ENCODE measurements at places on chromosomes 6 and 20.

- DNase-seq, result no peak
These were observed 94.2 kb downstream of the ADAT2 start for GRCh38 chr6:143356101-143356880.

- no peak for DNase-seq
These were observed 562.7 kb downstream of the RFPL4B start for GRCh38 chr6:112909781-112910180.

DNA sequence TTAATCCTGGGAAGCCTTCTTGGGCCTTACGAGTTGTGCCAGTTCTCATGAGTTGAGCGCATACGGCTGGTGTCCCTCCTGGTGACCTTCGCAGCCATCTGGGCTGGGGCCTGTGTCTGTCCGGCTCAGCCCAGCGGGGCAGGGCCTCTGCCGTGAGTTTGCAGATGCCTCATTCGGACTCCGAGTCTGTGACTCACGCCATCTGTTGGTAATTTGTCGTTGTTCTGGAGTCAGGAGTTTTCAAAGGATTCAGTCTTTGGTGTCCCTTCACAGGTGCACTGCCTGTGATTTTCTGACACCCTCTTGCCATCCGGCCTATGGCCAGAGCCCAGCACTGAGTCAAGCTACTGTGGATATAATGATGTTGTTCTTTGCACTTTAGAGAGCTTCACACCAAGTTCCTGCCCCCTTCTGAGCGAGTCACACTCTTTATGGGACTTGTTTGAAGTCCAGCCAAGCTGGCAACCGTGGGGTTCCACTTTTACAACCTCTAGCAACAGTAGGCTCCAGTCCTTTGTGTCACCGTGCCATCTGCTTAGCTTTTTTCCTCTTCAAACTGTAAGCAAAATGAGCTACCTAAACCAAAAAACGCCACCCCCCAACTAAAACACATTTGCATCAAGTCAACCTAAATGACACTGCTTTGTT is 175.6 kb downstream of the AIG1 start:
- no peak for DNase-seq

DNA sequence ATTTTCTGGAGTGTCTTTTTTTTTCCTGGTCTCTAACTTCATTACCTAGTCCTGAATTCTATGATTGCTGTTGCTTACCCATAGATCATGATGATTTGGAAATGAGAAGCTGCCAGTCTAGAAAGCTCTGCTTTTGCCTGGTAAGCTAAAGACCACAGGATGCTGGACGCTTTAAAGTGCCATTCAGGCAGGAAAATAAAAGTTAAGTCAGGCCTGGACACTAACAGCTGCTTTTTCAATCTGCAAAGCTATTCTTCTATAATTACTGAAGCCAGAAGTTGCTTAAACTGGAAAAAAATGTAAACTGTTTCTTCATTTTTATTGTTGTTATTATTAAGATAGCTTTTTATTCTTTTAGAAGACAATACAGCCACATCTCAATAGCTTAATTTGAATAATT is 129.8 kb upstream of the SPACA1 start:
- DNase-seq, result no peak

DNA sequence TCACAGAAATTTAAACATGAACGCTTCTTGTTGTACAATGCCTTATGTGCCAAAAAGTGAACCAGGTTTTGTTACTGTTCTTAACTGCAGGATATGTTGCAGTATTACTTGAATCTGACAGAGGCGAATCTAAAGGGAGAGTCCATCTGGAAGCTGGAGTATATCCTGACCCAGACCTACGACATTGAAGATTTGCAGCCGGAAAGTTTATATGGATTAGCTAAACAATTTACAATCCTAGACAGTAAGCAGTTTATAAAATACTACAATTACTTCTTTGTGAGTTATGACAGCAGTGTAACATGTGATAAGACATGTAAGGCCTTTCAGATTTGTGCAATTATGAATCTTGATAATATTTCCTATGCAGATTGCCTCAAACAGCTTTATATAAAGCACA is 19.9 kb downstream of the SMPDL3A start:
- no peak for DNase-seq

DNA sequence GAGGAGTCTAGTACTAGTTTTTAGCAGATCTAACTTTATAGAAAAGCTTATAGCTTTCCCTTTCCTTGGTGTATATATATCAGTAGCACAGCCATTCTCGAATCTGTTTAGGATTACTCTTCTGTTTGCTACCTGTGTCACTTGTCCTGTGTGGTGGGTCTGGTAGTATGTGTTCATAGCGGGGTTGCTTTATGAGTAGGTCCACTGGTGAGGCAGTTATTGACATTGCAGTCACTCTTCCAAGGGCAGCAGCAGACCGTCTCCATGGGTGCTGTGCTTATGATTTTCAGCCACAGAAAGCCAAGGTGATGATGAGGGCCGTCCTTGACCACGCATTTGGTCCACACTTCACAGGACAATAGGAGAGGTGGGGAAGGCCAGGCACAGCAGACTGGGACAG is 171.5 kb downstream of the CDKAL1 start:
- no peak for DNase-seq

DNA sequence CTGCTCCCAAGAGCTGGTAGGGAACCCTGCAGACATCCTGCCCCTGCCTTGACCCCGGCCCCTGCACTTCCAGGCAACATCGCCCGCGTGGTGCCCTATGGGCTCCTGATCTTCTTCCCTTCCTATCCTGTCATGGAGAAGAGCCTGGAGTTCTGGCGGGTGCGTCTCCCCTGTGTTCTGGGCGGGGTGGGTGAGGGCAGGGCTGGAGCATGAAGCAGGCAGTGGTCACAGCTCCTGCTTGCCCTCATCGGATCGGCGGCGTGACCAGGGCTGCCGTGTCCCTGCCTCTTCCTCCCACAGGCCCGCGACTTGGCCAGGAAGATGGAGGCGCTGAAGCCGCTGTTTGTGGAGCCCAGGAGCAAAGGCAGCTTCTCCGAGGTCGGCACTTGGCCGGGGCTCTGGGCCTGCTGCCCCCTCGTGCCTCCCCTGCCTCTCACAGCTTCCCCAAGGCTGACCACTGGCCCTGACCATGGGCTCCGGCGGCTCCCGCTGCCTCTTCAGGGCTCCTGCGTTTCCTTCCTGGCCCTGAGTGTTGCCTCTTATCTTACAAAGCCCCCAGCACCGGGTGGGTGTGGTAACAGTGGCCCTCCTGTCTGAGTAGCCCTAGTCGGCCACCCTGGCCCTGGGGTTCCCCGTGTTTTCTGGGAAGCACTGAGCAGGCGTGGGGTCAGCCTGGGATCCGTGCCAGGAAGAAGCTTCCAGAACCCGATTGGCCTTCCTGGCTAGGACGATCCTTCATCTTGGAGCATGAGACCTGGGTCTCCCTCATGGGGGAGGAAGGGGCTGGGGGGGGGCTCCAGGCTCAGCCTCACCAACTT is 8.0 kb upstream of the TNFRSF6B start:
- DNase-seq, result no peak

- no peak for DNase-seq
These were observed 968 bp upstream of the CCN5 start for GRCh38 chr20:44714102-44714700.

Measured in erythroblast (primary cell).